ENCODE measurements at places on chromosomes 12 and 14.

DNA sequence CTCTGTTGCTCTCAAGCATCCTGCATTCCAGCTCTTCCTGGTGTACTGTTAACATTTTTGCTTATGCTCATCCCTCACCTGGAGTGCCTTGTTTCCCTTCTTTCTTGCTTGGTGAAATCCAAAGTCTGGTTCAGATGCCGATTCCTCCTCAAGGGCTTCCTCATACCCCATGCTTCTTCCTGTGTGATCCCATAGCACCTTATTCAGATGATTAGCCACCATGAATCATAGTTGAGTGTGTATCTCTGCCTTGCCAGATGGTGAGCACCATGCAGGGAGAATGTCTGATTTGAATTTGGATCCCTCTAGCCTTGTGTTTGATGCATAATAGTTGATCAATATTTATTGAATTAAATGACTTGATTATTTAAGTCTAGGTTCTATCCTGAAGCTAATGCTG is 39.4 kb upstream of the ANO4 start:
- DNase-seq: no peak

- no peak for DNase-seq
Observed at GRCh38 chr12:111390910-111391309, 14.8 kb upstream of the SH2B3 start.

- no peak for DNase-seq
Observed at GRCh38 chr14:22297376-22297775, 291.6 kb downstream of the DAD1 start.

- DNase-seq: no peak
Observed at GRCh38 chr14:67332468-67332867, 27.1 kb downstream of the ATP6V1D start.

DNA sequence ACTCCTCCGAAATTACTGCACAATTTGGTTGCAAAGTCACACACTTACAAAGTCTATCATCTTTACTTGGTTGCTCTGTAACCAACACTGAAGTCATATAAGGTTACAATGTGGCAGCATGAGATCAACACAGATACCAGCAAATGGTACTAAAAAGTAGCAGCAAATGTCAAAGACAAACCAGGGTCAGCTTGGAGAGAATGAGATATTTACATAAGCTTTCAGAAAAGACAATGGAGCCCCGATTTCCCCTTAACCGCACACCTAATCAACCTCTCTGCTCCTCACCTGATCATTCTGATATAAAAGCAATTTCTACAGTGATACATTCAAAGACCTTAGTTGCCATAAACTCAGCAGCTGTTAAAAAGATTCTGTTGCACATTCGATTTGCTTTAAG is 76.4 kb upstream of the FOXN3 start:
- no peak for DNase-seq

DNA sequence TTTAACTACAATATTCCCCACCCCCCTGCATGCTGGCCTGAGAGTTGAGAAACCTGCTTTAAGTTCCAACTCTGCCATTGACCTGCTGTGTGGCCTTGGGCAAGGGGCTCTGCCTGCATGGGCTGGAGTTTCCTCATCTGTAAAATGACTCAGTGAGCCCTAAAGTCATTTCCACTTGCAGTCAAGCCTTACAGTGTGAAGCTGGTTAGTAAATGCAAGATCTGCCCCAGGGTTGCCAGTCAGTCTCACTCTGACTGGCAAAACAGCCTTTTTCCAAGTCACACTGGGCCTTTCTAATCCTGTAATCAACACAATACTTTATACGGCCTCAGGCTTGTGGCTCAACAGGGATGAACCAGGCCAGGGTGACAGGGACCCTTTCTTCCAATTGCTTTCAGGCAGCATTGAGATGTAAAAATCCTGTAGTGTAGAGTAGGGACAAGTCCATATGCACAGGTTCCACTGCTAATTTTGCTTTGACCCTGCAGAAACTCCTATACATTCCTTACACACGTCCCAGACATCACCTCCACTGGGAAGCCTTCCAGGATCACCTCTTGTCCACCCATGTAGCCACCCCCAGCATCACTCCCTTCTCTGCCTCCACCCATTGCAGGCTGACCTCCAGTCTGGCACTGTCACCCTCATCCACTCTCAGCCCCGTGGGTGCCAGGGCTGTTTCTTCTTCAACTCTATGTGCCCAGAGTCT is 42.6 kb upstream of the PRIMA1 start:
- DNase-seq: no peak

DNA sequence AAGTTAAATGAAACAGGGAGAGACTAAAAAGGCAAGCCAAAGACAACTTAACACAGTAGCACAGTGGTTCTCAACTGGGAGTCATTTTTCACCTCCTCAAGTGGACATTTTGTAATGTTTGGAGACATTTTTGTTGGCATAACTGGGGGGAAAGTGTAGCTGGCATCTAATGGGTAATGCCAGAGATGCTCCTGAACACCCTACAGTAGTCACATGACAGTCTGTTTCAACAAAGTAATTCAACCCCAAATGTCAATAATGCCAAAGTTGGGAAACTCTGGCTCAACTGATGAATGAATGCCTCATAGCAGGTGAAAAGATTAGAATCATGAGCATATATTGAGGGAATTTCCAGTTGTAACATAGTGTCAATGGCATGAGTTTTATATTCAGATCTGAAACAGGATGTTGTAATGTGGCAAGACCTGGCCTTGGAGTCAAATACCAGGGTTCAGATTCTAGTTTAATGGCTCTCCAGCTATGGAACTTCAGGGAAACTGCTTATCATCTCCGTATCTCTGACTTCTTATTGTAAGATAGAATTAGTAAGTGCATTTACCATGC is 2.4 kb upstream of the OR4K5 start:
- no peak for DNase-seq

GRCh38 chr14:80933282-80933681 is 8.3 kb downstream of the CEP128 start:
- DNase-seq: no peak

DNA sequence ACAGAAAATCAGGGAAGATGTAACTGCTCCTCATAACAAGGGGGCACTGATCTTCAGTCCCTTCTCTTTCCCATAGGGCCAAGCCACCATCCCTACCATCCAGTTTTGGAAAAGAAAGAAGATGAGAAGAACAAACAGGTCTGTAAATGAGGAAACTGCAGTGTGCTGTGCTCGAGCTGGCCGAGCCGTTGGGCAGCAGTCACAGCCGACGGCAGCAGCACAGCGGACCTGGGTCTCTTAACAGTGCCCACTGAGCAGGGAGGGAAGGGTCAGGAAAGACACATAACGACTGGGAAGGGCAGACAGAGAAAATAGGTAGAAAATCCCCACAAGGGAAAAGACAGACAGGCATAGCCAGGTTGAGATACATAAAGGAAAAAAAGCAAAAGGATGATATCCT is 38.2 kb downstream of the BDKRB1 start:
- DNase-seq: no peak

DNA sequence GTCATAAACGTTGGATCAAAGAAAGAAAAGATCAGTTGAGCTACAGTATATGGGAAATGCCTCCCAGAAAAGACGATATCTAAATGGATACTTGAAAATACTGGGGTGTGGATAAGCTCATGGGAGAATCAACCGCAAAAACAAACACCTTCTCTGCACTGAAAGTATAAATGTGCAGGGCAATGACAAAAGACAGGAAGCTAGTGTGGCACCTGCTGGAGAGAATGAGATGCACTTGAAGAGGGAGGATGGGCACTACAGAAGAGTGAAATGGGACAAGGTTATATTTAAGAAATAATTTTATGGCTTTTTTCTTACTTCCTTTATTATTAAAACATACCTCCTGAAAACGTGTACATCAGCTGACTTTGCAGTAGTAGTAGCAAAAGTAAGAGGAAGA is 153.7 kb downstream of the PRKD1 start:
- no peak for DNase-seq

DNA sequence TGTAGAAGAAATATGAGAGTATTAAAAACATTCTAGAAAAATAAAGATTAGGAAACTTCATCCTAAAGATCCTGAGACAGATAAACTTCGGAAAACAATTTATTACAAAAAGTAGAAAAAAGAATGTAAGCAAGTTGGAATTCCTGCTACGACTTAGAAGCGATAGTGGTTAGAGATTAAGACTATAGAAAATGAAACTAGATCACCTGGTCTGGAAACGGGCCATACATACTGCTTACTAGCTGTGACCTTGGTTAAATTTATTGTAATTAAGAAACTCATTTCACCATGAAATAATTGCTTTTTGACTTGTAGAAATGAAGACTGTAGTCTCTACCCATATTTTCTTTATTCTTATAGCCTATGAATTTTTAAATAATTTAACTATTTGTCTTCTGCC is 614.1 kb downstream of the SLC16A7 start:
- DNase-seq: no peak

DNA sequence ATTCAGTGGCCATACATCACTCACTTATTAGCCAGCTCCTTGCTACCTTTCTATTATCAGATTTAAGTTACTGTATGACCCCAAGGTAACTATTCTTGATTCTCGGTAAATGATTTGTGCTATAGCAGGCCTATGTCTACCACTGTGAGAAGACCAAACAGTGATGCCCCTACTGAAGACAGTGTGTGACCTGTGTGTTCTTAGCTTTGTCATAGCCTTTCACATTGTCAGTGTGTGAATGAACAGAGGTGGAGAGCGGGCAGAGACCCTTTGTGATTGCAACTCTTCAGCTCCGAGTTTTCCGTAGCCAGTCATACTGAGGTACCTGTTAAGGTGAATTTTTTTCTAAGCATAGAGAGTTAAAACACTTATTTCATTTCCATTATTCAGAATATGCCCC is 294.0 kb downstream of the LRFN5 start:
- DNase-seq: no peak

- no peak for DNase-seq
Observed at GRCh38 chr12:108966378-108967151, 54.3 kb downstream of the SVOP start.

DNA sequence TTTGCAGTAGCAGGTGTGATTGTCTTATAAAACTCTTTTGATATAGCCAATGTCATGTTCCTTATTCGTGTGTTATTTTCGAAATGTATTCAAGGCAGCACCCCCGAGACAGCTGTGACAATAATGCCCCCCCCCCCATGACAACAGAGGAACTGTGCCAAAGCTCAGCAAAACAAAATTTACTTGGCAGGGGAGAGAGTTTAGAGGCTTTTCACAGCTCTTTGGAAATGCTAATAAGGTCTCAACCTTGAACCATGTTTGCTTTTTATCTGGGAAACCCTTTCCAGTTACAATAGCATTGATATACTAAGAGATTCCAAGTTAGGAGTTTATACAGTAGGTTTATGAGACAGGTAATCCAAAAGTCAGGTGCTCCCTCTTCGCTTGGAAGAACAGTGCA is 56.4 kb upstream of the USP44 start:
- DNase-seq: no peak

- DNase-seq: no peak
Observed at GRCh38 chr12:109538191-109538863, 35.0 kb downstream of the MMAB start.

DNA sequence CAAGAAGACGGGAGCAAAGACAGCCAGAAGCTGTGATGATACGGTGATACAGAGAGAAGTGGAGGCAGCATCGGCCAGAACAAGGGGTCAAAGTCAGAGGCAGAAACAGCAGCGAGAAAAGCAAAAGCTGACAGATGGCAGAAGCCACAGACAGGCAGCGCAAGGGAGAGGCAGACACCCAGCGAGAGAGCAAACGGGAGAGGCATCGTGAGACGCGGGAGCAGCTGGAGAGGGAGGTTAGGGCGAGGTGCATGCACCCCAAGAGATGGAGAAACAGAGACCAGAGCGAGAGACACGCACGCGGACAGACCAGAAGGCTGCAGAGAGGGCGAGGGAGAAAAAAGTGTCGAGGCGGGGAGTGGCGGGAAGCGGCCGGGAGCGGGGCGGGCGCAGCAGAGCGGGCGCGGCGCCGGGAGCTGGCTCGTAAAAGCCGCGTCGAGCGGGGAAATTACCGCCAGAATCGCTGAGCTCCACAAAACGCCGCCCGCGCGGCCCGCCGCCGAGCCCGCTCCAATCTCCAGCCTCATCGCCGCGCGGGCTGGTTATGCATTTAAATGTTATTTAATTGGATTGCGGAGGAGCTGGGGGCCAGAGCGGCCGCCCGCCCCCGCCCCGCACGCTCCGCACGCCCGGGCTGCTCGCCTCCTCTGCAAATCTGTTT is 15.6 kb downstream of the SMUG1 start:
- peak; percentile 46 for DNase-seq

DNA sequence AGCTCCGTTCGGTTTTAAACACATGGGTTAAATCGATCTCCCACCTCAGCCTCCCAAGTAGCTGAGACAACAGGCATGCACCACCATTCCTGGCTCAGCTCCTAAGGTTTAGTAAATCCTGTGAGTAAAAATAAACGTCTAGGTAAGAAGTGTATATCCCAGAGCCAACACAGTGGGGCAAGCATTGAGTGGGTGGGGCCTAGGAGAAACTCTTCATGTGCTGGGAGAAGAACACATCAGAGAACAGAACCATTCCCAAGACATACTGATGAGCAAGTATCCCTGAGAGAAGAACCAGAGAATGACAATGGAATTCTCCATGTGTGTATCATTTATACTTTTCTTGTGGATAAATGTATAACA is 86.3 kb downstream of the SEC23A start:
- DNase-seq: no peak

DNA sequence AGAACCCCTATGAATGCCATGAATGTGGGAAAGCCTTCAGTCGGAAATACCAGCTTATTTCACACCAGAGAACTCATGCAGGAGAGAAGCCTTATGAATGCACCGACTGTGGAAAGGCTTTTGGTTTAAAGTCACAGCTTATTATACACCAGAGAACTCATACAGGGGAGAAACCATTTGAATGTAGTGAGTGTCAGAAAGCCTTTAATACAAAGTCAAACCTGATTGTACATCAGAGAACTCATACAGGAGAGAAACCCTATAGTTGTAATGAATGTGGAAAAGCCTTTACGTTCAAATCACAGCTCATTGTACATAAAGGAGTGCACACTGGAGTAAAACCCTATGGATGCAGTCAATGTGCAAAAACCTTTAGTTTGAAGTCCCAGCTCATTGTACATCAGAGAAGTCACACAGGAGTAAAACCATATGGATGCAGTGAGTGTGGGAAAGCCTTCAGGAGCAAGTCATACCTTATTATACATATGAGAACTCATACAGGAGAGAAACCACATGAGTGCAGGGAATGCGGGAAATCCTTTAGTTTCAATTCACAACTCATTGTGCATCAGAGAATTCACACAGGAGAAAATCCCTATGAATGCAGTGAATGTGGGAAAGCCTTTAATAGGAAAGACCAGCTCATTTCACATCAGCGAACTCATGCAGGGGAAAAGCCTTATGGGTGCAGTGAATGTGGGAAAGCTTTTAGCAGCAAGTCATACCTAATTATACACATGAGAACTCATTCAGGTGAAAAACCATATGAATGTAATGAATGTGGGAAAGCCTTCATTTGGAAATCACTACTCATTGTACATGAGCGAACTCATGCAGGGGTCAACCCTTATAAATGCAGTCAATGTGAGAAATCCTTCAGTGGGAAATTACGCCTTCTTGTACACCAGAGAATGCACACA is 22.3 kb downstream of the ZNF268 start:
- no peak for DNase-seq

- no peak for DNase-seq
Observed at GRCh38 chr14:105646175-105646574, 119.8 kb downstream of the TMEM121 start.

- no peak for DNase-seq
Observed at GRCh38 chr12:6083601-6084000, 40.9 kb downstream of the VWF start.

- no peak for DNase-seq
Observed at GRCh38 chr12:108254517-108255251, 84.4 kb downstream of the CMKLR1 start.

- DNase-seq: no peak
Observed at GRCh38 chr14:86933460-86933859, 1059.5 kb downstream of the GALC start.

Data from Kasumi-1 (cell line).